CD4-positive, alpha-beta memory T cell (primary cell): ENCODE measurements at places on chromosomes 7 and 10. TPM values are rescaled to one million over a fixed set of nuclear protein-coding genes. Genes with fewer than 3 reads are reported as not detected.

Gene COL17A1
- not detected for polyA plus RNA-seq

Gene TCAF2
- 9.1 TPM for polyA plus RNA-seq

Gene LIPJ
- polyA plus RNA-seq, result not detected

- no peaks in the 10 kb centered on the region for H3K27me3 ChIP-seq
- DNase-seq, result no peak
- no peak overlapping the region for H3K4me3 ChIP-seq
- no peaks in the 10 kb centered on the region for H3K4me1 ChIP-seq
- no peaks in the 10 kb centered on the region for H3K36me3 ChIP-seq
- H3K27ac ChIP-seq, result no peak overlapping the region
Measured at GRCh38 chr7:15684111-15684800, 2.2 kb downstream of the MEOX2 start.

GRCh38 chr7:135285547-135286233, 52.1 kb downstream of the STRA8 start:
- no peak overlapping the region for H3K27ac ChIP-seq
- DNase-seq, result no peak
- H3K27me3 ChIP-seq, result no peaks in the 10 kb centered on the region
- H3K36me3 ChIP-seq, result no peaks in the 10 kb centered on the region

- no peak for DNase-seq
- H3K4me3 ChIP-seq, result no peak overlapping the region
- no peaks in the 10 kb centered on the region for H3K36me3 ChIP-seq
- H3K27me3 ChIP-seq, result no peaks in the 10 kb centered on the region
- H3K4me1 ChIP-seq, result no peaks in the 10 kb centered on the region
- no peak overlapping the region for H3K27ac ChIP-seq
Measured at GRCh38 chr10:49579621-49580020, 30.5 kb upstream of the SLC18A3 start.

DNA sequence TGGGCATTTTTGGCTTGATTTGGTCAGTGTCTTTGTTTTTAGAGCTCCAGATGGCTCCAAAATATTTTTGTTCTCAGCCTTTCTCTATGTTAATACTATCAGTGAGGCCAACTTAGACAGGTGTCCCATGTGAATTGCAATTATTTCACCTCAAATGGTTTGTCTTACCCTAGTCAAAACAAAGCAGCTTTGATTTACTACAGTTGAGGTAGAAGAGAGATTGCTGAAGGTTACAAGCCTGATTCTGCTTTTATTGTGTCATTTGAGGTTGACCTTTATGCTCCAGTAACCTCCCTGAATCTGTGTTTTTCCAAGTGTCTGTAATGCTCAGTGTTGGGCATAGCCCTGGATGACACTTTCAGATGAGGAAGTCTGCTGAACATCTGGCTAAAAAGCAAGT, 882.9 kb downstream of the NRG3 start:
- H3K27me3 ChIP-seq, result no peaks in the 10 kb centered on the region
- no peak overlapping the region for H3K27ac ChIP-seq
- H3K36me3 ChIP-seq, result no peaks in the 10 kb centered on the region
- H3K4me3 ChIP-seq, result no peak overlapping the region
- no peak for DNase-seq
- no peaks in the 10 kb centered on the region for H3K4me1 ChIP-seq

- no peak for DNase-seq
- peaks cover 60% of the 10 kb centered on the region for H3K36me3 ChIP-seq
- H3K27me3 ChIP-seq, result no peaks in the 10 kb centered on the region
- no peak overlapping the region for H3K27ac ChIP-seq
- no peak overlapping the region for H3K4me3 ChIP-seq
Measured at GRCh38 chr10:5764422-5765297, 48.6 kb downstream of the GDI2 start.

DNA sequence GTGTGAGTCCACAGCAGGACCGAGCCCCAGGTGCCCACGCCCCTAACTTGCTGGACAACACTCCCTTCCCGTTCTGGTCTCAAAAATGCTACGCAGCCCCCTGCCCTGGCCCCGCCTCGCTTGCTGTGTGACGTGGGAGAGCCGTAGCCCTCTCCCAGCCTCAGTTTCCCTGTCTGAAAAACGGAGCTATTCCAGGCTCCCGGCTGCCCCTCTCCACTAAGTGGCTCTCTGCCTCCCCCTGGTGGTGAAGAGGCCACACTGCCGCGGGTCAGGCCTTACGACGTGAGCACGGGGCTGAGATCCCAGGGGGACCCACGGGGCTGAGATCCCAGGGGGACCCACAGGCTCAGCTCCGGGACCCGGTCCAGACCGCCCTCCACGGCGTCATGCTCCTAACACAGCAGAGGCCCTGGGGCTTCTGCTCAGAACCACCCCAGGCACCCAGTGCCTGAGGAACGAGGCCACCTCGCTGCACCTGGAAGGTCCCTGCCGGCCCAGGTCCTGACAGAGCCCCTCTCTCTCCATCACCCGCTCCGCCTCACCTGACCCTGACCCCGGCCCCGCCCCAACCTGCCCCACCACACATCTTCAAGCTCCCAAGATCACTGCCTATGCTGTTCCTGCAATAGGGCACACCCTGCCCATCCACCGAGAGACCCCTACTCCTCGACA, 26.7 kb downstream of the MICALL2 start:
- H3K27me3 ChIP-seq, result no peaks in the 10 kb centered on the region
- peaks cover 4% of the 10 kb centered on the region for H3K4me1 ChIP-seq
- H3K36me3 ChIP-seq, result no peaks in the 10 kb centered on the region
- peak; percentile 61 for DNase-seq
- no peak overlapping the region for H3K4me3 ChIP-seq
- no peak overlapping the region for H3K27ac ChIP-seq

GRCh38 chr7:144641389-144642044, 194.3 kb downstream of the TPK1 start:
- H3K4me1 ChIP-seq, result no peaks in the 10 kb centered on the region
- no peaks in the 10 kb centered on the region for H3K36me3 ChIP-seq
- H3K27ac ChIP-seq, result no peak overlapping the region
- no peak overlapping the region for H3K4me3 ChIP-seq
- DNase-seq, result no peak

DNA sequence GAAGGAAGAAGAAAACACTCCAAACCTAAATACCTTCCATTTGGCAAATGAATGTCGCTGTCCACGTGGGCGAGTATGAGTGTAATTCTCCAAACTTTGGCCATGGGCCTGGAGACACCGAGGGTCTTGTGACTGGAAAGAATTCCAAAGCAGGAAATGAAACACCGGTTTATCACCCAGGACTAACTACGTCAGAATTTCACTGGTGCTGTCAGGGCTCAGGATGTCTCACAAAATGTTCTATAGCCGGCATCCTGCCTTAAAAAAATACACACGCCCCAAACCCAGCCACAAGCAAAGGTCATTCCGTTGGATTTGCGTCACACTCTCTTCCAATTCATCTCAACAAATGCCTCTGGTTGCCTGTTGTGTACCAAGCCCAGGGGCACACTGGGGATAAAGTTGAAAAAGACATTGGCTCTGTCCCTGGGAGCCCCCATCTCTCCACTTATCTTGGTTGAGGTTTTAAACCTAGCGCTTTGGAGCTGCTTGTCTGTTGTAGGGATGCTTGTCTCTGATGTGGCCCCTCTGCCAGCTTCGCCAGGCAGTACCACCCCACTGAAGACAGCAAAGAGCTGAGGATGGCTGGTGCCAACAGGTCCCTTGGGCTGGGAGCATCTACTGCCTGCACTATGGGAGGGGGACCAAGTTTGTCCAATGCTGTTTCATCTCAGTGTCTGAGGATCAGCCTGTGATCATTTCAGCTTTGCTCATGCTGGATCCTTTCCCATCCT, 31.2 kb downstream of the GSTO2 start:
- H3K27ac ChIP-seq, result no peak overlapping the region
- H3K36me3 ChIP-seq, result no peaks in the 10 kb centered on the region
- no peak for DNase-seq
- peaks cover 16% of the 10 kb centered on the region for H3K4me1 ChIP-seq

DNA sequence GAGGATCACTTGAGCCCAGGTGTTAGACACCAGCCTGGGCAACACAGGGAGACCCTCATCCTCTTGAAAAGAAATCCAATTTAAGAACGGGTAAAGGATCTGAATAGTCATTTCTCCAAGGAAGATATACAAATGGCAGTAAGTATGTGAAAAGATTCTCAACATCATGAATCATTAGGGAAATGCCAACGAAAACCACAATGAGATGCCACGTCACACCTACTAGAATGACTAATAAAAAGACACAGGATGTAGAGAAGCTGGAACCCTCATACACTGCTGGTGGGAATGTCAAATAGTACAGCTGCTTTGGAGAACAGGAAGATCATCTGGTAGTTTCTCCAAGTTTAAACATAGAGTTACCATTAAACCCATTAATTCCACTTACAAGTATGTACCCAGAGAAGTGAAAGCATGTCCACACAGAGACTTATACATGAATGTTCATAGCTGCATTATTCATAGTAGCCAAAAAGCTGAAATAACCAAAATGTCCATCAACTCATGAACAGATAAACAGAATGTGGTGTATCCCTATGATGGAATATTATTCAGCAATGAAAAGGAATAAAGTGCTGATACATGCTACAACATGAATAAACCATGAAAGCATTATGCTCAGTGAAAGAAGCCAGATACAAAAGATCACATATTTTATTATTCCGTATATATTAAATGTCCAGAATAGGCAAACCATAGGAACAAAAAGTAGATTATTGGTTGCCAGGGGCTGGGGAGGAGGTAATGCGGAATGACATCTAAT, 13.1 kb upstream of the ZMIZ2 start:
- H3K4me1 ChIP-seq, result peaks cover 7% of the 10 kb centered on the region
- no peaks in the 10 kb centered on the region for H3K36me3 ChIP-seq

DNA sequence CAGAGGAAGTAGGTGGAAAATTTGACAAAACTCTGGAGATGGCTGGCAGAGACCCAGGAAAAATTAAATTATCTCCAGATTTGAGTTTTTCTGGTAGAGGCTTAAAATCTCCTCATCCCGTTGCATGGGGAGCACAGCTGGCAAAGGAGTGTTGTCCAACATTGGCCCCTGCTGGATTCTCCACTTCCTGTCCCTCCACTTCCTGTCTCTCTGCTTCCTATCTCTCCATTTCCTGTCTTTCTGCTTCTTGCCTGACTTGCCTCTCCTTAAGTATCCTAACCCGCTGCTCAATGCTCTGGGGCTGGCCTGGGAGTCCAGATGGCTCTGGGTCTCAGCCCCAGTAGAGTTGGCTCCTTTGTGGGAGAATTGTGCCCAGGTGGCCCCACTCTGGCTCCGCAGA, 65.8 kb upstream of the EMX2 start:
- H3K27ac ChIP-seq, result no peak overlapping the region
- H3K4me1 ChIP-seq, result no peaks in the 10 kb centered on the region
- no peak overlapping the region for H3K4me3 ChIP-seq
- no peak for DNase-seq
- H3K27me3 ChIP-seq, result no peaks in the 10 kb centered on the region

GRCh38 chr10:129375912-129376311, 91.1 kb upstream of the MGMT start:
- no peaks in the 10 kb centered on the region for H3K27me3 ChIP-seq
- no peaks in the 10 kb centered on the region for H3K4me1 ChIP-seq
- H3K36me3 ChIP-seq, result no peaks in the 10 kb centered on the region
- no peak overlapping the region for H3K27ac ChIP-seq
- no peak for DNase-seq

DNA sequence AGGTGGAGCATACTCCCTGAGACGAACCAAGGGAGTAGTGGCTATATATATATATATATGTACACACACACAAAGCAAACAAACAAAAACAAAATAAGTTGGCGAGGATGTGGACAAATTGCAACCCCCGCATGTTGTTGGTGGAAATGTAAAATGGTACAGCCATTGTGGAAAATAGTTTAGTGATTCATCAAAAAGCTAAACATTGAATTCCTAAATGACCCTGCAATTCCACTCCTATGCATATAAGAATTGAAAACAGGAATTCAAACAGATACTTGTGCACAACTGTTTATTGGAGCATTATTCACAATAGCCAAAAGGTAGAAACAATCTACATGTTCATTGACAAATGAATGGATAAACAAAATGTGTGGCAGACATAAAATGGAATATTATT, 407.9 kb downstream of the KCNMA1 start:
- DNase-seq, result no peak
- no peak overlapping the region for H3K27ac ChIP-seq
- no peaks in the 10 kb centered on the region for H3K27me3 ChIP-seq
- no peak overlapping the region for H3K4me3 ChIP-seq
- H3K4me1 ChIP-seq, result no peaks in the 10 kb centered on the region
- no peaks in the 10 kb centered on the region for H3K36me3 ChIP-seq
